NT2/D1 (cell line): ENCODE measurements at places on chromosomes 7 and 10.

- DNase-seq: no peak
Measured at GRCh38 chr7:15784694-15785030, 98.2 kb upstream of the MEOX2 start.

- no peak for DNase-seq
Measured at GRCh38 chr7:82674268-82674667, 230.7 kb upstream of the CACNA2D1 start.

DNA sequence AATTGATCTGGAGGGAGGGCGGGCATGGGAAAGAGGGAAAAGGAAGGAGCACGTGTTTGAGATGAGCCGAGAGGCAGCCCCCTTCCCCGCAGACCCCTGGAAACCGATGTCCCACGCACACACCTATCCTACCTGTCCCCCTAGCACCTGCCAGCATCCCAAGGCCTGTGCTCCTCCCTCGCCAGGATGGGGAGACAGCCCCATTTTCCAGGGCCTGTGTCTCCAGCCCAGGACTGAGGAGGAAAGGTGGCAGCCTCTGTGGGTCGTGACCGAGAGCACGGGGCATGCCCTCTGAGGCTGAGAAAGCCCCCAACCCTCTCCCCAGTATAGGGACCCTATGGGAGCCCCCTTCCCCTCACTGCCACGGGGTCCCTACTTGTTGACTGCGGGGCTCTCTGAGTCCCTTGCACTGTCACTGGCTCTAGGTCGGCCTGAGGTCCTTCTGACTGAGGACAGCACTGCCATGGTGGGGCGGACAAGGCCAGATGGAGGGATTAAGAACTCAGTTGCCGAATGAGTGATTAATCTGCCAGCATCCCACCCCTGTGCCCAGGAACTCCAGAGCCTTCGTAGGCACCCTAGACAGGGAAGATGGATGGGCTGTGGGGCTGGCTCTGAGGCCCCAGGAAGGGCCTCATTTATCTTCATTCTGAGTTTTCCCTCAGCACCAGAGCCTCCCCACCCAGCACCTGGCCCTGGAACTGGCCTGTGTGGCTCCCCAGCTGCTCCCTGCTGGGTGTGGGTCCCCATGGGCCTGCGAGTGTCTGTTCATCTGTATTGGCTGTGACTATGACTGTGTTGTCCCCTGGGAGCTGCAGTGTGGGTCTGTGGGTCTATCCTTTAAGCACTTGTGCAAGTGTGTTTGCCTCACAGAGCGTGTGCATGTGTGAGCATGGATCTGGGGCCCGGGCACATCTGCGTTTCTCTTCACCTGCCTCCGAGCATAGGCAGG, 26.0 kb downstream of the CRHR2 start:
- DNase-seq: no peak

DNA sequence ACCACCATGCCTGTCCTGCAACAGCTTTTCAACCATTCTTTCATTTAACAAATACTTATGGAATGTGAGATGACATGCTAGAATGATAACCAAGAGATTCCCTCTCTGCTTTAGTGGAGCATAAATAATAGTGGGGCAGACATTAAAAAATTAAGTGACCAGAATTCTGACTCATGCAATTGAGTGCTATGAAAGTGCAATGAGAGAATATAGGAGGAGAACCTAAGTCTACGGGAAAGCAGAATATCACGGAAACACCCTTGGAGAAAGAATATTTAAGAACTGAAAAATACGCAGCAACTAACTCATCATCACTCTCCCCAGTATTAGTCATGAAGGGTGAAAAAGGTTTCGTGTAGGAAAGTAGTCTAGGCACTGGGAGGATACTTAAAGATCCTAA, 7.1 kb downstream of the KIF5B start:
- DNase-seq: no peak

- DNase-seq: no peak
Measured at GRCh38 chr10:99832439-99832838, 50.0 kb downstream of the ABCC2 start.

DNA sequence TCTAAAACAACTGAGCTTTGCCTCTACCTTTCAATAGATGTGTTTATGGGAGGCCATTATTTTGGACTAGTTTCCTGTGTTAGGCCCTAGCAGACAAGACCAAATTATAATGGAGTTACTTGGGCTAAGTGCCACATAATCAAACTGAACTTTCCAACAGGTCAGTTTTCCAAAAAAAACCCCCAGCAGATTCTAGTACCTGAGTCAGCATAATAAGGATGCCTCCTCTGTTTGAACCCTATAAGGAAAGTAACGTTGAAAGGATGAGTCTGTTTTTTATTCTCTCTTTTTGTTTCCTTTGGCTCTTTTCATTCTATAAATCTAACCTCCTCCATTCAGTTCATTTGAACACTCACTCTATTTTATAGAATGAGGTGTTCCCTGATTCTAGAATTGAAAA, 148.1 kb upstream of the FAM3C start:
- DNase-seq: no peak

DNA sequence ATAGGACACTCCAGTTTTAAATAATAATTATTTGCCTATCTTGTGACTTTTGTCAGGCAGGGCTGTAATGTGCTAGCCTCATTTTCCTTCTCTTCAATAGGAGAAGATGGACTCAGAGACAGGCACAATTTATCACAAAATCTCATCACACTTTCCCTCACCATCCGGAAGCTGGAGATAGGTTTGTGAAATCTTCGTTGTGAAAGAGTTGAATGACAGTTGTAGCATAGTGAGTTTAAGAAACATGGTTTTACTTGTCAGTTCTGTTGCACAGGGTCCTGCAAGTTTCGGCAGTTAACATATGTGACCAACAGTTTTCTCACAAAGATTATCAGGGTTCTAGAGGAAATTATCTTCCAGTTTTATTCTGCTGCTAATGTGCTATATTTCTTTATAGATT, 37.7 kb upstream of the MAP3K8 start:
- DNase-seq: no peak

DNA sequence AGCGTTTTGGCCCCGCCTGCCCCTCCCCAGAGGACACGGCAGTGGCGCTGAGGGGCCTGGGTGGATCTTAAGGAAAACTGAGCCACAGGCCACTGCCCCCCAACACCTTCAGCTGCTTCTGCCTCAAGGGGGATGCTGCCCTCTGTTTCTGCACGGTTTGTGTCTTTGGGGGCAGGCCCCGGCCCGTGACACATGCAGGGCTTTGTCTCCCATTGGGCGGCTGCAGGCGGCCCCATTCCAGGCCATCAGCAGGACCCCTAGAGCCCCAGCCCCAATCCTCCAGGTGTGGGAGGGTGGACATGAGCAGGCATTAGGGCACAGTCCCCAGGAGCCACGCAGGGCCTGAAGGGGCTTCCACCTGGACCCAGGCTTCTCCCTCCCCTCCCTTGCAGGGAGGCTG, 25.3 kb upstream of the PPP2R2D start:
- no peak for DNase-seq

DNA sequence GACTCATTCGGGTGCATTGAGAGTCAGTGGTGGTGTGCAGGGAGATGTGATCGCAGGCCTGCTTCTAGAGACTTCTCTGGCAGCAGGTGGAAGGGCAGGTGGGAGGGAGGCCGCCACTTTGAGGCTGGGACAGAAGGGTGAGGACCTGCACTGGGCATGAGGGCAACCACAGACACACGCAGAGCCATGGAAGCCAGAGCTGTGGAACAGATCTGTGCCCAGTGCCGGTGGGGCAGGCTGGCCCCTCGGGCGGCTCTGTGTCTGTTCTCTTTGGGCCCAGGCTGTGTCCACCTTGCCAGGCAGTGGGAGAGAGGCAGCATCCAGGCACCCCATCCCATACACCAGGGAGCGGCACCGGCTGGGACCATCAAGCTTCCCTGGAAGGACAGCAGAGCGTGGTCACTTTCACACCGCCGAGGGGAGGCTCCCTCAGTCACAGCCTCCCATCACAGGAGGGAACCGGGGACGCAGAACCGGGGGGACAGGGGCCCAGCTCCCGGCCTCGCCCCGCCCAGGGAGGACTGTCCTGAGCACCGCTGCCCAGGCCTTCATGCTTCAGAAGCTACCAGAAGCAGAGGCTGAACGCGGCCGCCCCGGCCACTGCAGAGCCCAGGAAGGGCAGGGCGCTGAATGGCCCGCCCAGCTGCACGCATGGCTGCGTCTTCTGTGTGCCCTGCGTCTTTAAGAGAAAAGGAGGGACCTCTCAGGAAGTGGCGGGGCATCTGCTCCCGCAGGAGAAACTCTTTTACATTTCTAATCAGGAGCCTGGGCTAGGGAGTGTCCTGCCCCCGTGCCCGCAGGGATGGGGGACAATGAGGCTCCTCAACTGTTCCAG, 32.1 kb downstream of the EN2 start:
- no peak for DNase-seq

DNA sequence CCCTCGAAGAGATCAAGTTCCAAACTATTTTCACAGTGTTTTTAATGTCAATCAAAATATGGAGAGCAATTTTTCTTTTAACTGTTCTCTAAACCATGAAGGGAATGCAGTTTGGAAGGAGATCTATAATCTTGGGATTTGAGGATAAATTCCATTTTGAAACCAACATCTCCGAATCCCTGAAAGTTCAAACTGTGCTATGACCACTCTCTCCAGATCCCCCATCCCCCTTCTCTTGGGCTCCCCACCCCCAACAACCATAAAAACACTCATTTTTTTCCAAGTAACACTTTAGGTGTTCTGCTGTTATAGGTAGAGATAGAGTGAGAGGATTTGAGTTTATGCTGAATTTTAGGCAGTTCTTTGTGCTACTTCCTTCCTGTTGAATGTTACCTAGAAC, 1.7 kb downstream of the CALD1 start:
- no peak for DNase-seq

- DNase-seq: no peak
Measured at GRCh38 chr7:37365405-37365804, 83.3 kb downstream of the ELMO1 start.

DNA sequence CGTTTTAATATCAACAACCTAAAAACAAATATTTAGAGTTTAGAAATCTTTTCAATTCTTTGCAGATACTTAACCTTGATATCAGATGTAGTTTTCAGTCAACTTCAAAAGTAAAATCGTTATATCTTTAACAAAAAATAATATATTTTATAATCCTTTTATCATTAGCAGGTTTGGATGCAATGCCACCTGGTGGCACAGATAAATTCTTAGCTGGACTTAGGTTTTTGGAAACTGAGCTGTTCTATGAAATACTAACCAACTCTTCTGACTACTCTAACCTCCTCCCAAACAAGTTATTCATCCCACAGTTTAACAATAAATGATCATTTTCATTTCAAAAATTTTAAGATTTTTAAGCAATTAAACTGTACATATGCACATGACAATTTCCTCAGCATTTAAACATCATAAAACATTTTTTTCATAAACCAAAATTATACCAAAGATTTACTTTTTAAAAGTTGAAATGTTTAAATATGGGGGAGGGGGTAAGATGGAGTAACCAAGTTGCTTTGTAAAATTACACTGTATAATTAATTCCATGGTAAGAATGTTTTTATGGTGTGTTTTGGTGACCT, 56.9 kb downstream of the HIBADH start:
- DNase-seq: no peak

GRCh38 chr10:60367431-60367830, 22.2 kb downstream of the ANK3 start:
- no peak for DNase-seq

DNA sequence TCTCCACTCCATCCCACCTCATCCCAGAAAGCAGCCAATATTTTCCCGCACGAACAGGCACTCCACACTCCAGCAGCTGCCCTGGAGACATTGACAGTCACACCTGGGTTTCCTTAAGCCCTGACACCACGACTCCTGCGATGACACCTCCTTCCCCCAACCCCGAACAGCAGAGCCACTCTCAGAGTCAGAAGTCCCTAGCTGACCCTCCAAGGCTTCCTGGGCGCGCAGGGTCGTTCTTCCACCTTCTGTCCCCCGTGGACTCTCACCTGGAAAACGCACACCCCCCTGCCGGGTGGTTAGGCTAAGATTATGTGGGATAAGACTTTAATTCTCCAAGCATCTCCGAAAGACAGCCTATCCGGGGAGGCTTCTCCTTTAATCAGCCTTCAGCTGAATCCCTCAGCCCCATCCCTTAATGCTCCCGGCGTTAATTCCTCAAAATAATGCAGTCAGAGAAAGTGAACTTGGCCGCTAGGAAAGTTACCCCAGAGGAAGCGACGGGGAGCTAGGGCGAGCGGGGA, 1.1 kb downstream of the DENND11 start:
- DNase-seq: no peak

DNA sequence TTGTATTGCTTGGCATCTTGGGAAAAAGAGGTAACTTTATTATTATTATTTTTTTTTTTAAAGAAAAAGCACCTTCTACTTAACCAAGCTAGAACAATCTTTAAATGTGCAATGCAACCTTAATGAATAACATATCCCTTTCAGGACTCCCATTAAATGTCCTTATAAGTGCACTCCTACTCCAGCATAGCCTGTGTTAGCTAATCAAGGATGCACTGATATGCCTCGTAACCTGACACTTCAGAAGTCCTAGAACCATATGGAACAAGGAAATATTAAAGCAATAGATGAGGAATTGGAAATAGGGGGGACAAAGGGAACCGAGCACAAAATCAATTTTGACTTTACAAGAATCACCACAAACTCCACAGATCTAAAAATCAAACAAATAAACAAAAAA, 522.4 kb downstream of the PARD3 start:
- no peak for DNase-seq

GRCh38 chr10:24333736-24334135, 124.8 kb downstream of the KIAA1217 start:
- DNase-seq: no peak

- DNase-seq: no peak
Measured at GRCh38 chr7:12211711-12212485, 804 bp downstream of the TMEM106B start.

- DNase-seq: no peak
Measured at GRCh38 chr10:49344840-49345239, 45.9 kb downstream of the C10orf71 start.
